ENCODE measurements at places on chromosomes 5 and 9.
A peak's percentile ranks its signal among the peaks of the same experiment; 100 is the strongest.

- DNase-seq: no peak
Observed at GRCh38 chr9:5509573-5509972, 758 bp upstream of the PDCD1LG2 start.

- DNase-seq: no peak
Observed at GRCh38 chr5:8895599-8895998, 650.3 kb downstream of the SEMA5A start.

- no peak for DNase-seq
Observed at GRCh38 chr5:58491216-58491892, at the start of gene GAPT. Gene GAPT, plus strand, starts transcription at chr5:58491435. Its CDS starts 3,102 bp downstream, at chr5:58494537.

GRCh38 chr9:97908705-97909104 lies 13.6 kb downstream of the TRMO start:
- no peak for DNase-seq

DNA sequence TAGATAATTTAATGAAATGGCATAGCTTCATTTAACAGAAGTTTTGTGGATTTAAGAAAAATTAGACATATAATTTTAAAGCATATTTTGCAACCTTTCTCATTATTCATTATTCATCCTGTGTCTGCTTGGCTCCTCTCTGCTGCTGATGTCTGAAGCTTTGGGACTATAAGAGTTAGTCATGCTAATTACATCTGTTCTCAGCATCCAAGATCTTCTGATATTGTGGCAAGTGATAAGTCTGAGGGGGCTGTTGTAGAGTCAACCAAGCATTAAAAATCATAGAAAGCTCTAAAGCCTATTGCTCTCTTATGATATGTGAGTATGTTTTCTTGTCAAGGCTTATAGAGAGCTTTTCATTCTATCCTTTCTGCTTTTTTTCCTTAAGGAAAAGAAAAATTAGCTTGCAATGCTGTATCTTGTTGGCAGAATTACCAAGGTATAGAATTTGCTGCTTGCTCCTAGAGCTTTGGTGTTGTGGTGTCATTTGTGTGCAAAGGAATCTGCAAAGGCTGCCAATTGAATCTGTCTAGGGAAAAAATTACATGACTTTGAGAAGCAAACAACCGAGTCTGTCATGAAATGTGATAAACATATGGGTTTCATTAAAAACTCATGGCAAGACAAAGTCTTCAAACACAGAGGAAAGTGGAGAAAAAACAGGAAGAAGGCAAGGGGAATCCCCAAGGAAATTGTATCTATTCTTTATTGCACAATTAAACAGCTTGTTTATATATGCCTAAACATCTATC lies 156.1 kb upstream of the DAB2 start:
- no peak for DNase-seq

GRCh38 chr9:91720751-91721705 lies 229.0 kb downstream of the ROR2 start:
- no peak for DNase-seq

GRCh38 chr5:170849374-170849773 lies 12.4 kb upstream of the RANBP17 start:
- no peak for DNase-seq

- DNase-seq: peak; percentile 19
Observed at GRCh38 chr9:6054280-6055099, 39.1 kb upstream of the RANBP6 start.
